ENCODE measurements at places on chromosomes 13 and 19.

DNA sequence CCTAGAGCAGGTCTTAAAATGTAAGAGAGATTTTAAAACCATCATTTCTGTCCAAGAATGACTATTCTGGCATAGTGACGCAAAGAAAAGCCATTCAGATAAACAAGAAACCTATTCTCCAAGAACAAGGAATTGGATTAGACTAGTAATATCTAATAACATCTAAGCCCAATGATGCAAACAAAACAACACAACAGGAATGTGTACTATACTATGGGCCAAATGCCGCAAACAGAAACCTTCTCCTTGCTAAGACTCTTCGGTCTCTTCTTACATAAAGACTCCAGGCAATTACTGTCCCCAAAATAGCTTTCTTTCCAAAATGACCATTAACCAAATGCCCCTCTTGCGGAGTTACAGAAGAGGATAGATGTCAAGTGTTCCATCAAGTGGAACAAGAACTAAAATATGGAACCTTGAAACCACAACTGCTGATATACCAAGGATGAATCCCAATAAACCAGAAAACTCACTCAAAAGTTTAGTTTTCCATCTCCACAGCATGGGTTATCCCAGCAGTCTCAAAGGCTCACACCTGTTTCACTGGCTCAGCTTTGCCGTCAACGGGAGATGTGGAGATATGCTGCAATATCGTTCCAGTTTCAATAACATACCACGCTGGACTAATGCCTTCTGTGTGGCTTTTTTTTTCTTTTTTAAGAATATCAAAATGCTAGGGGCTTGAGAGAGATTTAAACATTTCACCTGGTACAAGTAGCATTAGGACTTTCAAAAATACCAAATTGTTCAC, 76.2 kb downstream of the FOXO1 start:
- no peak for DNase-seq

DNA sequence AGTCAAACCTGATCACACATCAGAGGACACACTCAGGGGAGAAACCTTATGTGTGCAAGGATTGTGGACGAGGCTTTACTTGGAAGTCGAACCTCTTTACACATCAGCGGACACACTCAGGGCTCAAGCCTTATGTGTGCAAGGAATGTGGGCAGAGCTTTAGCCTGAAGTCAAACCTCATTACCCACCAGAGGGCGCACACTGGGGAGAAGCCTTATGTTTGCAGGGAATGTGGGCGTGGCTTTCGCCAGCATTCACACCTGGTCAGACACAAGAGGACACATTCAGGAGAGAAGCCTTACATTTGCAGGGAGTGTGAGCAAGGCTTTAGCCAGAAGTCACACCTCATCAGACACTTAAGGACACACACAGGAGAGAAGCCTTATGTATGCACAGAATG, 8.2 kb upstream of the ZNF527 start:
- no peak for DNase-seq

DNA sequence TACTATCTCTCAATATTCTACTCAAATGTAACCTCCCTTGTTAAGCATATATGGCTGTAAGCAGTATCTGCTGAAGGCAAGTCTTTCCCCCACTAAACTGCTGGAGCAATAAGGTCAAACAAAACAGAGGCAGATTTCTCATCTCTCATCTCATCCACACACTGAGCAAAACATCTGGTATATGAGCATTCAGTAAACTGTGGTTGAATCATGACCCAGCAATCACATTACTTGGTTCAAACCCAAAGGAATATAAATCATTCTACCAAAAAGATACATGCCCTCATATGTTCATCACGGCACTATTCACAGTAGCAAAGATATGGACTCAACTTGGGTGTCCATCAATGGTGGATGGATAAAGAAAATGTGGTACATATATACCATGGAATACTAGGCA, 344.4 kb downstream of the SUCLA2 start:
- no peak for DNase-seq

DNA sequence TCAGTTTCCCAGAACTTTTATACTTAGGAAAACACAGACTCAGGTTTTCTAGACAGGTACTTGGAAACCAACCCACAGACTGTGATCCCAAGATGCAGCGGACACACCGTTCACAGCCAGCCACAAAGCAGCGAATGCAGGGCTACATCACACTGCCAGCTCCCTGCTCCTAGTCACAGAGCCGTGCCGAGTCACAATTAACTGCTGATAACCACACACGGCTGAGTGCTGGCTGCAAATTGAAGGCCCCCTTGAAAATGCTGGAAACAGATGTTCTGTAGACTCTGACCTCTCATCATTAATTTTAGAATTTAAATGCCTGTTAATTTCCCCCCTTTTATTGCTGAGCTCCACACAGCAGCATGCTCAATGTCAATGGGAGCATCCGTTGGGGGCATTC, 78.6 kb upstream of the SIAH3 start:
- DNase-seq: no peak

DNA sequence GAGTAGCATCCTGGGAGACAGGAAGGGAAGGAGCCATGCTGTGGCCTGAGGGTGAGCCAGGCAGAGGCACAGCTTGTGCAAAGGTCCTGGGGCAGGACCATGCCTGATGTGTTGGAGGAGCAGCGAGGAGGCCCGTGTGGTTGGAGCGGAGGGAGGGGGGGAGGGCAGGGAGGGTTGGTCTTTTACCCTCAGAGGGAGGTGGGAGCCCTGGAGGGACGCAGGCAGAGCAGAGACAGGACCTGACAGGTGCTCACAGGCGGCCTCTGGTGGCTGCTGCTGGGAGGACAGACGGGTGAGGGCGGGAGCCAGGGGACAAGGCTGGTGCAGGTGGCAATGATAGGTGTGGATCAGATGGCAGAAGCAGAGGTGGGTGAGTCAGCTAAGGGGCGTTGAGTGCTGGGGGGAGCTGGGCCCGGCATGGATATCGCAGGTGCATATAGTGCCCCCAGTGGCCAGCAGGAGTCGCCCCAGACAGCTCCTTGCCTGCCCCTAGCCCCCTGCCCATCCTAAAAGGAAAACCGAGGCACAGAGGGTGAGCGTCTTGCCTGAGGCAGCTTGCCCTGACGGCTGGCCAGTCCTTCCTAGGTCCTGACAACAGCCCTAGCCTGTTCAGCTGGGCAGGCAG, 9.8 kb upstream of the GNA15 start:
- peak; percentile 75 for DNase-seq

DNA sequence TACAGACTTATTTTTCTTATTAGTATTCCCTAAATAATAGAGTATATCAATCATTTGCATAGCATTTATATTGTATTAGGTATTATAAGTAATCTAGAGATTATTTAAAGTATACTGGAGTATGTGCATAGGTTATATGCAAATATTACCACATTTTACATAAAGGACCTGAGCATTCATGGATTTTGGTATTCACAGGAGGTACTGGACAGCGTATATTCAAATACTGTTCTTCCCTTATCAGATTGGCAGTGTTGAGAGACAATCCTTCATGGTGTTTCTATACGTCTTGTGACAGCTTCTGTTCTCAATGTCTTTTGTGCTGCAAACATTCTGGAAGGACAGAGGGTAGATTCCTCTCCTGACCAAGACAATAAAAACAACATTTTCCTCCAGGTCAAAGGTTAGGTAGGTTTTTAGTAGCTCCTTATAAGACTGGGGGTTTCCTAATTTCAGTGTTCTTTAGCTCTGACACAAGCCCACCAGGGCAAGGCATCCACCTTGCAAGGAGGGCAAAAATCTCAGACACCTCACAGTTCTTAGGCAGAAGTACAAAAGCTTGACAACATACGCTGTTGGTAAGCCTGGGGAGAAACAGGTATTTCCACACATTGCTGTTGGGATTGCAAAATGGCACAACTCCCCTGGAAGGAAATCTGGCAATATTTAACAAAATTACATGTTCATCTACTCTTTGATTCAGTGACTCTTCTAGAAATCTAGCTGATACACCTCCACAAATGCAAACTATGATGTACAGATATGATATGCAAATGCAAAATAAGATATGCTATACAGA, 20.6 kb upstream of the PCCA start:
- DNase-seq: no peak

DNA sequence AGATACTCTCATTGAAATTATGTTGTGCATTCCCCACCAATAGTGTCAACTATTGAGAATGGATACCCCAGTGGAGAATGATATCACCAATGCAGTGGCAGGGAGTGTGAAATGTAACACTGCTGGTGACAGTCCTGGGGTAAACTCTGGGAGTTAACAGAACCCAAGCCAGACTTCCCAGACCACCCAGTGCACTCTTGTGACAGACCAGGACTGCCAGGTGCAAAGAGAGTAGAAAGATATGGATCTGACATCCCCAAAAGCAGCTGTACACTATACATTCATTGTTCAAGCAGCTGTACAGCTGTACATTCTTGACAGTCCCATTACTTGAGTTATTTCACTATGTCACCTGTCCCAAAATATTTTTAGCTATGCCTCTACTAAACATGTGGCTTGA, 886.6 kb downstream of the DIAPH3 start:
- no peak for DNase-seq

- no peak for DNase-seq
These were observed 55.8 kb downstream of the SMARCA4 start for GRCh38 chr19:11016631-11017030.

DNA sequence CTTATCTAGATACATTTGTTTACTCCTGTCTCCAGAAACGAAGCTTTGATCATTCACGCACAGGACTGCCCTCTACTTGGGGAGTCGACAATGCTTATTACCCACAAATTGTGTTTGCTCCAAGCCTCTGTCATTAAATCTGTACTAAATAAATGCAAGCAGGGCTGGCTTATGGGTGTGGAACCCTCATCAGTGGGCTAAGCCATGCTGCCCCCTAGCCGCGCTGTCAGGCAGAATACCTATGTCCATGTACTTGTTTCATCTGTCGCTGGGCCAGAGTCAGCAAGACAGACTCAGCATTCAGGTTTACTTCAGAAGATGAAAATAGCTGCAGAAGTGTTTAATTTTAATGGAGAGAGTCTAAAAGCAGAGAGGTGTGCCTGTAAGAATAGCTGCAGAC, 110.0 kb upstream of the PRR20A start:
- no peak for DNase-seq

DNA sequence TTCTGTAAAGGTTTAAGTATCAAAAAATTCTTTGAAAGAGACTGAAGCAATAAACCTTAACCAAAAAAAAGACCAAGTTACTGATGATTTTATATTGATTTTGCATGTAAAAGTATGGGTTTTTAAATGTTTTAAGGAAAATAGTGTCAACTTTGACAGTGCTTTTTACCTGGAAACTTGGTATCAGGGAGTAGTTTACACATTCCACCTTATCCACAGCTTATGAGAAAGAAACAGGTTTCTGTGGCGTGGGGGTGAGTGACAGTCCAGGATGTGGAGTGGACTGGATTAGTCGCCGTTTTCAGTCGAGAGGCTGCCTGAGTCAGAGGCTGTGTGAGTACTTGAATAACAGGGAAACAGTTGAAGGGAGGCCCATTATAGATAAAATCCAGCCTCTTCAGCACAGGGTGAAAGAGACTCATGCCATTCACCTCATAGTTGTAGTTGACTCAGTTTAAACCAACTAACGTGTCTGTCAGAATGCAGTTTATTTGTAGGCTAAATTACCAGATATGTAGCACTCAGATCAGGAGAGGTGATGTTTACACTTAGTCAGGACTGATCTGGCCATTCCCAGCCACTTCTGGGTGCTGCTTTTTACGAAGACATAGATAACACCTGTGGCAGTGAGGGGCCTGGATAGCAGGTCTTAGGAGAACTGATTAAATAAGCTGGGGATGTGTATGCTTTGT, 595 bp upstream of the GPR183 start:
- DNase-seq: no peak

DNA sequence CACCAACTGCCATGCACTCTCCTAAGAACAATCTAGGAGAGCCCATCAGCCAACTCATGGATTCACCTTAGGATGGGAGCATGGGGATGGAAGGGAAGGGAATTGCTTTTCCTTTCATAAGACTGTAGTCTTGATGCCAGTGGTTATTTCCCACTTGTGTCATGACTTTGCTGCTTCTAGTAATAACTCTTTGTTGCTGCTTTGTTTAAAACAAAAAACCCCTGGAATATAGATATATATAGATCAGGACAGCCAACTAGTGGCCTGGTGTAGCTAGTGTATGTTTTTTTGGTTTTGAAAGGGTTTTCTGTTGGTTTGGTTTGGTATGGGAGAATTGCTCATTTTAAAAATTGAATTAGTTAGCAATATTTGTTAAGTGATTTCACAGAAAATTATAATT, 39.3 kb upstream of the KCTD4 start:
- DNase-seq: no peak

GRCh38 chr19:38989066-38989605, 13.6 kb upstream of the FBXO17 start:
- DNase-seq: no peak

DNA sequence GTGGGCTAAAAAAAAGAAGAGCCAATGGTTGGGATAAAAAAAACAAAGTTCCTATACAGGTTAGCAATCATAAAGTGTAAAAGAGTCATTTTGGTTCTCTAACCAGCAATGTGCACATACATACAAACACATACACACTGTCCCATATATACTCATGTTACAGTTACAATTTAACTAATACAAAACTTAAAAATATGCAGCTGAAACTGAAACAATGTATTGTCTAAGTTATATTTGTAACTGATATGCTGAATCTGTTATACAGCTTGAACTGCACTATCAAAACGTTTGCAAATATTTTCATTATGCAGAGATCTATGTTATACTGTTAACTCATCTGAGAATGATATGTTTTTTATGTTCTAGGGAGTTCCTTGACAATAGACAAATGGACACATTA, 173.7 kb downstream of the KLF12 start:
- DNase-seq: no peak

DNA sequence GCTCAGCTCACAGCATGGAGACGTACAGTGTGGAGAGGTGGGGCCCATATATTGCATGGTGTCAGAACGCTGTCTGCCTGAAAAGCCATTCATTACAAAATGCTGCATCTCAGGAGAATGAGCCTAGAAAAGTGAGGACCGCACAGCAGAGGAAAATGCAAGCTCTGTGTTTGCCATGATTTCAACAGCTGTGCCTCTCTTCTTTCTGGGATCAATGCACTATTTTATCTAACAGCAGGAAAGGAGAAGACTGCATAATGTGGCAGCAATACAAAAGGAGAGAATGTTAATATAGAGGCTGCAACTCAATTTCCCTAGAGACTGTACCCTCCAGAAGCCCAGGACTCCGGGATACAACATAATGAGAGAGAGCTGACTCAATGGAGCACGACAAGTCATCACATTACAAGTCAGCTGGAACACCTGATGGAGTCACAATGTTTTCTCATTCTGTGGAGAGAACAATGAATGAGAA, 368.0 kb downstream of the FGF14 start:
- no peak for DNase-seq

- DNase-seq: no peak
These were observed 113.0 kb upstream of the ARGLU1 start for GRCh38 chr13:106680796-106681472.
